ENCODE measurements at places on chromosomes 7 and 10. TPM values are rescaled to one million over a fixed set of nuclear protein-coding genes. Genes with fewer than 3 reads are reported as not detected.

- DNase-seq = no peak
Measured at GRCh38 chr7:166338-167060, 25.9 kb upstream of the FAM20C start.

GRCh38 chr10:51369903-51370302, 295.6 kb downstream of the PRKG1 start:
- no peak for DNase-seq

Gene CCL26
- 21.4 TPM for total RNA-seq

Gene RBM20
- 4.6 TPM for total RNA-seq

- no peak for DNase-seq
Measured at GRCh38 chr10:22713853-22714478, 412 bp downstream of the PIP4K2A start.

GRCh38 chr10:120503689-120504088, 46.7 kb downstream of the PLPP4 start:
- DNase-seq = no peak

DNA sequence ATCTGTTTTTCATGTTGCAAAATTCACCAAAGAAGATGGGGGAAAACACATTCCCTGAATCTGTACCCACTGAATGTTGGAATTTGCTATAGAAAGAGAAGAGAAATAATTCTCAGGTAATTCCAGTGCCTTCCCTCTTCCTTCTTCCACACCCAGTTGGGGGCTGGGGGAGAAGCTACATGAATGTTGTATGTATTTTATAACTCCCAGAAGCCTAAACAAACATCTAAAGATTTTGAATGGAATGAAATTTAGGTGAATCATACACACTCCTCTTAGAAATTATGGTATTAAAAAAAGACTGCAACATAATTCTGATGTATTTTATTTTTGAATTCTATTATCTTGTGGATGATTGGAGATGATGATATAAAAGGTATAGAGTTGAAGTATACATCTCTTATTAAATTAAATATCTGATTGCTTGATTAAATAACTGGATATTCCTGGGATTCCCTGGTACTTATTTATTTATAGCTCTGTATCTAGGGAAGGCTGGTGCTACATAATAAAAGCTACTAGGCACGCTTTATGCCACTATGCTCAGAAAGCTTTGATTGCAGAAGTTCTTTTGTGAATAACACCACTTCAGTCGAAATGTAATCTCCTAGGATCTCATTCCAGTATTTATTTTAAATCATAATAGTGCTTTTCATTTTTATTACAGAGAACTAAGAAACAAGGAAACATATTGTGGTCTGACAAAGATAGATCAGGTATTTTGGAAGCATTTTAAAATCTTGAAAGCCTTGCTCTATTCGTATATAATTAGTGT, 98.5 kb downstream of the MCU start:
- no peak for DNase-seq
